ENCODE measurements at places on chromosomes 5 and 9.

GRCh38 chr5:178625679-178626483, 969 bp downstream of the CLK4 start:
- DNase-seq: peak; percentile 14

GRCh38 chr5:133230823-133231578, 179.2 kb downstream of the HSPA4 start:
- DNase-seq: no peak

DNA sequence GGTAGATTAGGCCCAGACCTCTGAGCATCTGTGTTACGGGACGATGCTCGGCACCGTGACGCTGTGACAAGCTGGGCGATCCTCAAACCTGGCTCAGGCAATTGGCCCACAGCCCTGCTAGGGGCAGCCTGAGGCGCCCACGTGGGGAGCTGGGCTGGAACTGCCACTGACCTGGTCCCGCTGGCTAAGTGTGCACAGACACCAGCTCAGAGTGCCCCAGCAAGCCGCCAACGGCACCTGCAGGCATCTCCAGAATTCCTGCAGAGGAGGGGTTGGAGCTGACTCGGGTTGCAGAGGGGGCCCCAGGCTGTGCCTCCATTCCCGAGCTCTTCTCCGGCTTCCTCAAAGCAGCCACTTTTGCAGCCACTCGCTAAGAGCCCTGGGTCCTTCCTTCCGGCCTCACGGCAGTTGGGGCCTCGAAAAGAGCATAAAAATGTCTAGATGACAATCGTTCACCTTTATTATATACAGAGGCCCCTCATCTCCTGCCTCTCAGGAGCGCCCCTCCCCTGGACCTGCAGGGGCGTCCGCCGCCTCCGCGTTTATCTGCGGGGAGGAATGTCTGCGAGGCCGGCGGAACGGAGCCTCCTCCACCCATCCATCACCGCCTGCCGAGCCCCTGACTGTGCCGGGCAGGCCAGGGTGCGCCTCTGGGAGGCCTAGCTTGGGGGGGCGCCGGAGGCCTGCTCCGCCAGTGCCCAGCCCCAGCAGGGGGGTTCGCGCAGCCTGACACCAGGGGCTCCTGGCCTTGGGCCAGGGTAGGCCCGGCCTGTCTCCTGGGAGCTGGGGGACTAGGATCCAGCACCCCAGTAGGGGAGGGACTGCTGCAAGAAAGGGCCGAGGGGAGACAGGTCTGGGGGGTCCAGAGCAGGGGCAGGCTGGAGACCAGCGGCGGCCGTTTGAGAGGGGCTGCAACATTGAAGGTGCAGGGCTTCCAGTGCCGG, 144.9 kb downstream of the BARX1 start:
- DNase-seq: no peak

GRCh38 chr9:128723352-128723865, 518 bp downstream of the ZDHHC12 start:
- no peak for DNase-seq

- DNase-seq: no peak
Measured at GRCh38 chr5:149490599-149491485, 60.4 kb downstream of the CSNK1A1 start.

DNA sequence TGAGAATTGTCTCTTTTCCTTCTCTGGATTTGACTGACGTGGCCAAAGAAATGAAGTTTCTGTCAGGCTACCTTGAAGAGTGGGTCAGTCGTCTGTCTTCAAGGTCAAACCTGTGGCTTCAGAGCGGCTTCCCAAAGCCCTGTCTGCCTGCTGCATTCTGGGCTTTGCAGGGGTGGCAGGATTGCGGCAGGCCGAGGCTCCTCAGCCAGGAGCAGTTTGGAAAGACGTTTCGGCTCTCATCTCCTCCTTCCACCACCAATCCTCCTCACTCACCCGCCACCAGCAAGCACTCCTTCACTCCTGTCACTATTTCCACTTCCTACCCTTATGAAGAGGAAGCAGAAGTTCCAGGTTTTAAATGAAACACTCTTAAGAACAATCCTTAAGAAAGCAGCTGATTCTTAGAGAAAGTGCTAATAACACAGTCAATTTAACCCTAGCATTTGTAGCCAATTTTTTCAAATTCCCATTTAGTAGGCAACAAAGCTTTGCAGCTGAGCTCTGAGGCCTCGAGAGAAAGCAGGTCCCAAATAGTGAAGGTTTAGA, 351.7 kb downstream of the ZNF608 start:
- no peak for DNase-seq

- peak; percentile 50 for DNase-seq
Measured at GRCh38 chr9:120655005-120655622, 59.2 kb downstream of the MEGF9 start.

- DNase-seq: no peak
Measured at GRCh38 chr5:114477816-114478334, 116.0 kb downstream of the KCNN2 start.

- DNase-seq: peak; percentile 82
Measured at GRCh38 chr5:171496456-171496855, 77.0 kb downstream of the FGF18 start.

DNA sequence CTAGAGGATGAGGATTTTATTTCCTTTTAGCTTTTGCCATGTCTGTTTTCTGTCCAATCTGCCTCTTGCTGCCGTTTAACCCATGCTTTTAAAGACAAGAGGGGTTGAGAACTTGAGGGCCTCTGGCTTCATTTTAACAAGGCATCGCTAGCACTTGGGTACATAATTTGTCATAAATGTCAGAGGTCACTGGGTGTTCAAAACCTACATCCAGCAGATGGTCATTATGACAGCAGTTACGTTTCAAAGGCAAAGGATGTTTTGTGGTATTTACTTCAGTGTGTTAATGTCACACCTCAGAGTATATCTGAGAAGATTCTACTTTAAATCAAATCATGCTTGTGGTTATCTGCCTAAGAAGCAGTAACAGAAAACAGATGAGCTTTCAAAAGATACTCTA, 918.3 kb downstream of the NR2F1-AS1 start:
- no peak for DNase-seq

GRCh38 chr5:106796081-106796480, 874.7 kb downstream of the EFNA5 start:
- no peak for DNase-seq

GRCh38 chr5:14728459-14728938, 64.0 kb downstream of the OTULIN start:
- DNase-seq: no peak

GRCh38 chr5:148998174-148998797, 64.6 kb downstream of the SH3TC2 start:
- peak; percentile 89 for DNase-seq

GRCh38 chr5:18807256-18808149, 1173.2 kb downstream of the TAF11L14 start:
- no peak for DNase-seq

- peak; percentile 78 for DNase-seq
Measured at GRCh38 chr5:173907686-173908371, 19.7 kb downstream of the CPEB4 start.

DNA sequence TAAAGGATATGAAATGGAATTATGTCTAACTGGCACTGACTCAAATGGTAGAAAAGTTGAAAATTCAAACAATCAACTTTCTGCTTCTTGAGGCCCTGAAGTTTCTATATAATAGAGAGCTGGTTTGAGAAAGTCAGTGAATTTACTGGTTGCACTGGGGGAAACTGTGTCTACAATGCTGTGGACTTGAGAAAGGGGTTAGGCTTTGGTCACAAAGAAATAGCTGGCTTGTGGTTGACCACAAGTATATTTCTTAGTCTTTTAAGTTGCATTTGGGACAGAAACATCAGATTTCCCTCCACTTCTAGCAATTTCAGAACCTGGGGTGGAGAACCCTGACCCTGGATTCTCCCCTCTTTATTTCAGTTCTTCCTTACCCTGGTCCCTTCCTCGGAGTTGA, 192.6 kb upstream of the ACTBL2 start:
- no peak for DNase-seq

DNA sequence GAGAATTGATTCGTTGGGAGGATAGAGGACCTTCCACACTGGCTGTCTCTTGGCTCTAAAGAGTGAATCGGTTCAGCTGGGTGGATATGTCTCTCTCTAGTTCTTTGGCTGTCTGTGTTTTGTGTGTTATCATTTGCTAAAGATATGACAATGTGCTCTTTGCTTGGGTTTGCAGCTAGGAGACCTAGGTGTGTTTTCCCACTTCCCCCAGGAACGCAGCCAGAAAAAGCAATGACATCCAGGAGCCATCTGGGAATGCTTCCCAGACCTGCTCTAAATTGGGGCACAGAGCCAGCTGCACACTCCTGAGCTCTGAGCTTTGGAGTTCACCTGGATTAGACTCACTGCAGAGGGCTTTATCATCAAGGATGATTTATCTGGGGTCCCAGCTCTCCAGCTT, 12.8 kb upstream of the PDZD2 start:
- DNase-seq: no peak
